ENCODE measurements at places on chromosomes 13 and 19. TPM values are rescaled to one million over a fixed set of nuclear protein-coding genes. Genes with fewer than 3 reads are reported as not detected.

GRCh38 chr13:37158481-37158880, 53.0 kb upstream of the CSNK1A1L start:
- H3K27ac ChIP-seq = no peak overlapping the region
- no peaks in the 10 kb centered on the region for H3K27me3 ChIP-seq

DNA sequence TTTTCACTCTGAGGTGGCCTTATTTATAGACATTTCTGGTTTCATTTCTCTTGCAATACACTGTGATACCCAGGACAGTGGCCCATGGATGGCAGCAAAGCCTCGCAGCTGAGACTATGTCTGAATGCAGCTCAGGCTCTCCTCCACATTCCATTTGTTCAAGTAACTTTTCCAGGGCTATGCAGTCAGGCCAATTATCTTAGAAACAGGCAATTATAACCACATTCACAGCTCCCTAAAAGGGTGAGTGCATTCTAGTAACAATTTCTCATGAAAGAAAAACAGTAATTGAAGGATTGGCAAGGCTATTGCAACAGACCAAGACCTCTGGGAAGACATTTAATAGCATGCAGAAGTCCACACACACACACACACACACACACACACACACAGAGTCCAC, 264.0 kb downstream of the TBC1D4 start:
- DNase-seq = no peak
- H3K4me3 ChIP-seq = no peak overlapping the region
- peaks cover 5% of the 10 kb centered on the region for H3K4me1 ChIP-seq
- H3K36me3 ChIP-seq = no peaks in the 10 kb centered on the region
- no peak overlapping the region for H3K27ac ChIP-seq
- H3K27me3 ChIP-seq = peaks cover 5% of the 10 kb centered on the region

DNA sequence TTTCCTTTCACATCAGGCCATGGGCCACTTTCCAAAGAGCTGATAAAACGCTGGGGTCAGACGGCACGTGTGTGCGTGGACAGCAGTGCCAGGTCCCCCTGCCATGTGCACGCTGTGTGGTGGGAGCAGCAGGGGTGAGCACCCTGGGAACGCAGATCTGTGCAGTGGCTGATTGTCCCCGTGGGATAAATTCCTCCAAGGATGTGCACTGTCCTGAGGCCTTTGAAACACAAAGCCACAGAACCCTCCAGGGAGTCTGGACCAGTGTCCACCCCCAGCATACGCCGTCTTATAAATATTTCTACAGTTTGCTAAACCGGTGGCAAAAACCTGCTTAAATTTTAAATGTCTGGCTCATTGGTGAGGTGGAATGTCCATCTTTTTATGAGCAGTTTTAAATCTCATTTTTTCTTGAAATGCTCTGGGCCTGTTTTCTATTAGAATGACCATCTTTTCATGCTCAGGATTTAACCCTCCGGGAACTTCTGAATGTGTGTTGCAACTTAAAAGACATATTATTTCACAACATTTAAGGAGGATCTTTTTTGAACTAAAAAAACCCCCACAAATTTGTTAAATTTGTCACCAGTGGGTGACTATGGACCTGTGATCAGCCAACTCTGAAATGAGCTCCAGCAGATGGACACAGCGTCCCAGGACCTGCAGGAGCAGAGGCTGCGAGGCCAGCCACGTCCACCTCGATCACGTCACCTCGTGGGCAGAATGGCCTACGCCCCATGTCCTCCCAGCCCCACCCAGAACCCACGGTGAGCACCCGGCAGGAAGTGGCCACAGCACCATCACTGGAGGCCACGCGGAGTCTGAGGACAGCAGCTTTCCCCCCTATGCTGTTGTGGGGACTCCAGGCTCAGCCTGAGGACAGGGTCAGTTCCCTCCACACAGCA, 68.6 kb downstream of the RASA3 start:
- DNase-seq = peak; percentile 34
- peak overlapping the region; percentile 11 for H3K4me3 ChIP-seq
- H3K4me1 ChIP-seq = peaks cover 51% of the 10 kb centered on the region
- no peaks in the 10 kb centered on the region for H3K27me3 ChIP-seq

GRCh38 chr19:51861870-51862622, 25.7 kb downstream of the ZNF577 start:
- H3K27me3 ChIP-seq = no peaks in the 10 kb centered on the region
- no peak overlapping the region for H3K4me3 ChIP-seq
- no peaks in the 10 kb centered on the region for H3K36me3 ChIP-seq
- no peak for DNase-seq

- H3K27me3 ChIP-seq = no peaks in the 10 kb centered on the region
- H3K4me3 ChIP-seq = no peak overlapping the region
- no peak overlapping the region for H3K27ac ChIP-seq
- H3K36me3 ChIP-seq = peaks cover 45% of the 10 kb centered on the region
- no peaks in the 10 kb centered on the region for H3K4me1 ChIP-seq
These were observed 34.5 kb downstream of the PLEKHJ1 start for GRCh38 chr19:2201473-2202148.

DNA sequence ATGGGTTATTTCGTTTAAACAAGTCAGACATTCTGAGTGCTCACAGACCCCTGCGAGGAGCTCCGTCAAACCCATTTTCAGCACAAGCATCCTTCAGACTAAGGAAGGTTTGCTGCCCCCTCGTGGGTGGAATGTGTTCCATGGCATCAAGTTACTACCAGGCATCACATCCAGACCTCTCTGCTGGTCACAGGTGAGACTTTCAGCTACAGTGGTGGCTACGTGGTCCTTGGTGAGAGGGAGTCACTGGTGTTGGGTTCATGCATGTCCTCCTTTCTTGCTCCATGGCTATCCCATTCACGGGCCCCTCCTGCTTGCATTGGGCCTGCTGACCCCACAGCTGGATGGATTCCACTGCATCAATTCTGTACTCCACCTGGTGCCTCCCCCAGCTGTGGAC, 9.1 kb upstream of the LILRB5 start:
- peaks cover 13% of the 10 kb centered on the region for H3K27me3 ChIP-seq
- peak; percentile 60 for DNase-seq
- no peak overlapping the region for H3K27ac ChIP-seq
- no peak overlapping the region for H3K4me3 ChIP-seq
- no peaks in the 10 kb centered on the region for H3K36me3 ChIP-seq

GRCh38 chr19:19113040-19113626, 25.1 kb downstream of the TMEM161A start:
- no peak overlapping the region for H3K27ac ChIP-seq
- no peaks in the 10 kb centered on the region for H3K27me3 ChIP-seq
- DNase-seq = no peak
- H3K4me1 ChIP-seq = no peaks in the 10 kb centered on the region
- H3K36me3 ChIP-seq = peaks cover 6% of the 10 kb centered on the region

- no peaks in the 10 kb centered on the region for H3K36me3 ChIP-seq
- no peak overlapping the region for H3K27ac ChIP-seq
- no peak for DNase-seq
- H3K4me1 ChIP-seq = no peaks in the 10 kb centered on the region
These were observed 1708.9 kb downstream of the SLITRK5 start for GRCh38 chr13:89380101-89380500.

DNA sequence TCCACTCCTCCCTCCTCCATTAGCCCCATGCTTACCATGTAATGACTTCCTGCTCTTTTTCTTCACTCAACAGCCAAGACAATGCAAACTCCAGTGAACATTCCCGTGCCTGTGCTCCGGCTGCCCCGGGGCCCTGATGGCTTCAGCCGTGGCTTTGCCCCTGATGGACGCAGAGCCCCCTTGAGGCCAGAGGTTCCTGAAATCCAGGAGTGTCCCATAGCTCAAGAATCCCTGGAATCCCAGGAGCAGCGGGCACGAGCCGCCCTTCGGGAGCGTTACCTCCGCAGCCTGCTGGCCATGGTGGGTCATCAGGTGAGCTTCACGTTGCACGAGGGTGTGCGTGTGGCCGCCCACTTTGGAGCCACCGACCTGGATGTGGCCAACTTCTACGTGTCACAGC, 2.9 kb upstream of the PPP1R37 start:
- no peak overlapping the region for H3K27ac ChIP-seq
- peaks cover 27% of the 10 kb centered on the region for H3K4me1 ChIP-seq
- no peak for DNase-seq
- H3K36me3 ChIP-seq = no peaks in the 10 kb centered on the region
- H3K27me3 ChIP-seq = no peaks in the 10 kb centered on the region

GRCh38 chr19:18500799-18501198, 21.1 kb downstream of the ELL start:
- no peak overlapping the region for H3K4me3 ChIP-seq
- peaks cover 99% of the 10 kb centered on the region for H3K4me1 ChIP-seq
- H3K36me3 ChIP-seq = no peaks in the 10 kb centered on the region
- no peaks in the 10 kb centered on the region for H3K27me3 ChIP-seq

ZIM2 gene
- total RNA-seq = not detected

ACTMAP gene
- 10.3 TPM for total RNA-seq

ZNF582 gene
- 3.8 TPM for total RNA-seq

ZNF98 gene
- total RNA-seq = 1.8 TPM

HSD17B14 gene
- total RNA-seq = 3.9 TPM

OR10H3 gene
- total RNA-seq = not detected

RASAL3 gene
- 0.47 TPM for total RNA-seq
